Fibroblast of the aortic adventitia (primary cell): ENCODE measurements at places on chromosomes 7 and 10. TPM values are rescaled to one million over a fixed set of nuclear protein-coding genes. Genes with fewer than 3 reads are reported as not detected.

- no peak for DNase-seq
These were observed 1.2 kb downstream of the BMI1 start for GRCh38 chr10:22321924-22322640.

DNA sequence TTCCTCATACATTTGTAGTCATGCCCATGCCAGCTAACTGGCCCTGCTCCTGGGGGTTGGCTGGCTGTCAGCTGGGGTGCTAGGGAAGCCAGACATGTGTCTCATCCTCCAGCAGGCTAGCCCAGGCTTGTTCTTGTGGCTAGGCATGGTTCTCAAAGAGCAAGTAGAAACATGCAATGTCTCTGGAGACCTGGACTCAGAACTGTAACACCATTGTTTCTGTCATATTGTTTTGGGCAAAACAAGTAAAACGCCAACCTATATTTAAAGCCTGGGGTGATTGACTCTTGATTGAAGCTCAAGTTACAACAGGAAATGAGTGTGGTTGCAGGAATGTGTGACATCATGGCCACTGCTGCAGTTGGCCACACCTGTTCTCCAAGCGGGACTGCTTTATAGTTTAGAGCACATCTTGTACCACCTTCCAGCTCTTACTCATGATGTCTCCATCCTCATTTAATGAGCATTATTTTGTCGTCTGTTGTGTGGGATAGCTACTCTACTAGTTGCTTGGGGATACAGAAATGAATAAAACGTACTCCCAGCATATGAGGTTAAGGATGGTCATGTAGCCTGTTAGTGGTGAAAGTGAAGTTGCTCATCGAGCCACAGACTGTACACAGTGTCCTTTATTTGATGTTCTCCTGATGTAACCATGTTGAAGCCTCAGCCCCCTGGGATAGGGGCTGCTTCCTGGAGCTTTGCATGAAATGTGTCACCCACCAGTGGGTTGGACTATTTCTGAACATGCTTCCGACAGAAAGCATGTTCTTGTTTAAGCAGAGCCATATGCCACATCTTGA is 168.4 kb downstream of the SORCS3 start:
- no peak for DNase-seq

DNA sequence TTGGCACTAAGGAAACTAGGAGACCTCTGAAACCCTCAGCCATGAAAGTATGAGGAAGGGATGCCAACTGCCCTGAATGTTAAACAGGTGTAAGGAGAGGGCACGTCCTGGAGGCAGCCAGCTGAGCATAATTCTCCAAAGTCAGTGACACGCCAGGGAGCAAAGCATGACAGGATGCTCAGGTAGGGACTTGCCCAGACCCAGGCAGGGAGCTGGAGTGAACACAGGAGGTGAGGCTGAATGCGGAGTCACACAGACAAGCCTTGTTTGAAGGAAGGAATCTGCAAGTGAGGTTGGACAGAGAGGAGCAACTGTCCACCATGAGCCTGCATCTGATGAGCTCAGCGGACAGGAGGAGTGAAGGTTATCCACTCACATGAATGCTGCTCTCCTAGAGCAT is 41.5 kb downstream of the KLRG2 start:
- no peak for DNase-seq

DNA sequence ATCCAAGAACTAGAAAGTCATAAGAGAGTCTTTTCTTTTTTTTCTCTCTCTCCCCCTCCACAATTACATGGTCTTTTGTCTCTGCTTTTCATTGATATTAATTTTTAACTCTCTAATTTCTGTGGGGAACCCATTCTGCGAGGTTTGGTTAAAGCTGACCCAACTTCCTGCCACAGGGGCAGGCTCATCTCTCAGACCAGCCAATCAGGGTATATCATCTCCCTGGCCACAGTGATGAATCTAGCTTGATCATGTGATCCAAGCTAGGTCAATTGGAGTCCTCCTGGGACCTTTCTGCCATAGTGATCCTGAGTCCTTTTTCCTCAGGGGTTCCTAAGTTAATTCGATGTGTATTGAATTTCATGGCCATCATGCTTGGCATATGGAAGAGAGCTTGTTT is 38.0 kb upstream of the TRUB1 start:
- no peak for DNase-seq

- no peak for DNase-seq
These were observed 41.2 kb upstream of the C1QL3 start for GRCh38 chr10:16562891-16563290.

- no peak for DNase-seq
These were observed 324.6 kb upstream of the IGFBP3 start for GRCh38 chr7:46245586-46246111.

GRCh38 chr7:44460325-44460724 is 30.1 kb downstream of the NUDCD3 start:
- DNase-seq, result no peak

GRCh38 chr7:13904689-13905088 is 84.8 kb downstream of the ETV1 start:
- DNase-seq, result peak; percentile 67

GRCh38 chr7:20307901-20308300 is 22.8 kb upstream of the ITGB8 start:
- peak; percentile 66 for DNase-seq

- DNase-seq, result no peak
These were observed 436 bp upstream of the SLC25A13 start for GRCh38 chr7:96322373-96322695.

GRCh38 chr7:135991322-135991721 is 14.2 kb upstream of the MTPN start:
- no peak for DNase-seq

GRCh38 chr7:46756996-46757395 is 824.9 kb downstream of the TNS3 start:
- DNase-seq, result no peak

- DNase-seq, result peak; percentile 94
These were observed 271.0 kb downstream of the MAD1L1 start for GRCh38 chr7:1961701-1962276.

DNA sequence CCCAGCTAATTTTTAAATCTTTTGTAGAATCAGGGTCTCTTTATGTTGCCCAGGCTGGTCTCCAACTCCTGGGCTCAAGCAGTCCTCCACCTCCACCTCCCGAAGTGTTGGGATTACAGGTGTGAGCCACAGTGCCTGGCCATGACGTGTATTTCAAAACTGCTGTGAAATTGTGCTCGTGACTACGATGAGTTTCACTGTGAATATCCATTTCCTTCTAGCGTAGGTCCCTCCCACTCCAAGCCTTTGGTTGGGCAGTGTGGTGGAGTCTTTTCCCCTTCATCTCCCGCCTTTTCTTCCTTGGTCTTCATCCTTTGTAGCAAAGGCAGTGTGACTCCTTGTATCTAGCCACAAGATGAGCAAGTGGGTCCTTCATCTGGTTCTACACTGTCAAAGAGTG is 56.2 kb downstream of the CUL1 start:
- DNase-seq, result no peak

DNA sequence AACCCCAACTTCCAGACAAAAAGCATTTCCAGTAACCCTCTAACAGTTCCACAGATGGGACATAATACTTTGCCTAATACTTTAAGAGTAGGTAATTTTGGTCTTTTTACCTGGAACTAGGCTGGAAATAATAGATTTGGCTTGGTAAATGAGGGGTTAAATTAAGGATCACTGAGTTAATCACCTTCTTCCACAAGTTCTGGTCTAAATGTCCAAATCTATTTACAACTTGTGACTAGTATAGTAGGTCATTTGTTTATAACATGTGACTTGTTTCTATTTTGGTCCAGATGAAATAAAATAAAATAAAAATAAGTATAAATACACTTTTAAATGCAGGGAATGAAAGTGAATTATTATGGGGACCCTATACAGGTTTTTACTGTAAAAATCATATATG is 80.1 kb downstream of the PRKCQ start:
- no peak for DNase-seq

GRCh38 chr7:130966246-130967009 is 232.4 kb upstream of the KLF14 start:
- peak; percentile 59 for DNase-seq

DNA sequence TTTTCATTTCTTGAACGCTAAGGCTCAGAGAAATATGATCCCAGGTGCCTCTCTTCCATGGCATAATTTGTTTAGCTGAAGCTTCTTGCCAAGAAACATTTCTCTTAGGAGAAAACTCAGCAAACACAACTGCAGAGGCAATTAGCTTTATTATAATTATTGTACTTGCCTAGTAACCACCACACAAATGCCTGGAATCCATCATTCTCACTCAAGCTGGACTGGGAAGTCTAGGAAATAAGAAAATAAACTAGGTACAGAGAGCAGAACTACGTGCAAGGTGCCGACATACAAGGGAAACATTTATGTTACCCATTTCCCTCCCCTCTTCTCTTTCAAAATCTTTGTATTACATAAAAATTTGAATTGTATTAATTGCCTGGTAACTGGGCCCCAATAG is 15.1 kb downstream of the SLC35B4 start:
- DNase-seq, result no peak

The BUD31 gene
- 137 and 171 TPM in 2 replicates for total RNA-seq

The CALCR gene
- not detected in 2 replicates for total RNA-seq

The TACC2 gene
- total RNA-seq, result 9.2 and 15.3 TPM in 2 replicates

The ACTL6B gene
- total RNA-seq, result not detected in 2 replicates

The MYOZ1 gene
- not detected in 2 replicates for total RNA-seq

The HIP1 gene
- 9.3 and 10.5 TPM in 2 replicates for total RNA-seq

The STAMBPL1 gene
- total RNA-seq, result 35.3 and 50.0 TPM in 2 replicates
